Forelimb muscle (tissue), 1 donor: ENCODE measurements at places on chromosomes 4 and X.

- no peak for DNase-seq
These were observed 140.6 kb upstream of the SPRY1 start for GRCh38 chr4:123255971-123256370.

- no peak for DNase-seq
These were observed 247.7 kb downstream of the IL15 start for GRCh38 chr4:141884070-141884469.

GRCh38 chr4:138275963-138276621 lies 33.9 kb upstream of the SLC7A11 start:
- DNase-seq: peak; percentile 8

DNA sequence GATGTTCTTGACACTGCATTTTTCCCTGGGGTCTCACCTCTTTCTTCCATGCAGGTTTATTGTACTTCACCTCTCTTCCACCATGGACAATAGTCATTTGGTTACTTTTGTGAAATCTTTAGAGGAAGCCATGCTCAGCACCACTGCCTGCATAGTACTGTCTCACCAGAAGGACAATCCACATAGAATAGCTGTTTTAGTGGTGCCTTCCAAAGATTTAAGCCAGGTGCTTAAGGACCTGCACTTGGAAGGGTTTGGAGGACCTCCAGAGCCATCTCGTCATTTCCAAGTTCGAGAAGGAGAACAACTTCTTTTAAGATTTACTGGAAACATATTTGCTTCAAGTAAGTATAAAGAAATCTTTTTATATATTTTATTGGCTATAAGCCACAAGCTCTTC lies 26.7 kb downstream of the DTHD1 start:
- no peak for DNase-seq

DNA sequence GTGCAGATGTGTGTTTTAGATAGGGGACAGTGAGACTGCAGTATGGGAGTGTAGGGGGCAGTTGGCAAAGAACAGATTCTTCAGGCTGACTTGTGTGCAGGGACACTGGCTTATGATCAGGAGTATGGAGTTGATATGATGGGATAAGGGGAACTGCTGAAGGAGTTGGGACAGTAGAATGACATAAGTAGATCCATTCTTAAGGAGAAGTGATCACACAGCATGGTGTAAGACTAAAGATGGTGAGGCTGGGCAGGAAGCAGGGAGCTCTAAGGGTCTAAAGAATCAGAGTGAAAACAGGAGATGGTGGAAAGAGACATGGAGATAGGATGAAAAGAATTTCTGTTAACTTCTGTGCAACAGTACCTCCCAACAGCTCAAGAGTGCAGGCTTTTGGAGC lies 70.7 kb downstream of the REELD1 start:
- no peak for DNase-seq

- no peak for DNase-seq
These were observed 22.7 kb upstream of the PGRMC2 start for GRCh38 chr4:128310266-128310697.

DNA sequence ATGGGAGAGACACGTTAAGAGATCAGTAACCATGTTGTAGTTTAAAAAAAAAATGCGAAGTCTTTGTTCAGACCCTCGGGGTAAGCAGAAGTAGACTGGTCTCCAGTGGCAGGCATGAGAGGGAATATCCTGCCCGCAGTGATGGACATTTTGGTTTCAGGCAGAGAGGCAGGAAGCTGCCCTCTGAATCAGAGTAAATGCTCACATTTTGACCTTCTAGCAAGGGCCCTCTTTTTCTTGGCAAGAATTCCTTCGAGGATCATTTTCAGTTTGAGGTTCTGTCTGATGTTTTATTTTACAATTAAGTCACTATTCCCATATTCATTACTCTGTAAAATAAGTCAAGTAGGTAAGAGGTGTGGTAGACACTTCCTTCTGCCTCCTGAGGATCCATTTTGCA lies 28.4 kb downstream of the SORBS2 start:
- no peak for DNase-seq

DNA sequence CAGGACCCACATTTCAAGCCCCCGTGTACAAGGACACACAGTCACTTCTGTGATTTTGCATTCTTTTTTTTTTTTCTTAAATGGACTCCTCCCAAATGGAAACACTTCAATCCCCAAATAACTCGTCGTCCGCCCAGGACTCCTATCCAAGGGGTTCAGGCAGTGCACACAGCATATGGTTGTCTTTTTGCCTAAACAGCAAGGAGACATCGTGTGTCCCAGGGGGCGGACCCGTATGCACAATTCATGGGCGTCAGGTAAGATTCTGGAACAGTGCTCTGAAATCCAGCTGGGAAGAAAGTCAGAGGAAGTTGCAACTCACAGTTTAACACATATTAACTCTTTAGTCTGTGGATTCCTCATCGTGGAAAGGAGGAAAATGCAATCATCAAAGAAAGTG lies 231.3 kb downstream of the SHOX start:
- no peak for DNase-seq

DNA sequence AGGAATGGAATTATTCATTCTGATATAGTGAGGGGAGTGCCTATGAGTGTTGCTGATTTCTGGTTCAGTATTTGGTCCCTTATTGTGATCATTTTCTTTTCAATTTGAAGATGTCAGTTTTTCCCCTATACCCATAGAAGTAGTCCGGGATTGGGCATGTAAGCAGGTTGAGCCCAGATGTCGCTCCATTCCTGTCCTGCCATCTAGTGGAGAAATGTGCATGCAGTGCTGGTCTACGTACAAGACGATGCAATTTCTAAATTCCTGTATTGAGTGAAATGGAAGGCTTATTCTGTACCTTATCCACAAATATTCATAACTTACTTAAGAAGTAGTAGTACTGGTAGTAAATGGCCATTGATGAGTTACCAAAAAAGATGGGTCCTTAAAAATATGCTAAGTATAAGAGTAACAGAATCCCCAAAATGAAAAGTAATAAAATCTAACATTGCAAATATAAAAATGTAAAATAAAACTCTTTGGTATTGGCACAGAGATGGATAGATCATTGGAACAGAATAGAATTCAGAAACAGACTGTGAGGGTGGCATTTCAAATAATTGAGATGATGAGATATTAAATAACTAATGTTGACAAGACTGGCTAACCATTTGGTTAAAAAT lies 60.9 kb downstream of the UGT8 start:
- peak; percentile 6 for DNase-seq

- no peak for DNase-seq
These were observed 16.6 kb upstream of the KLHL2 start for GRCh38 chr4:165190591-165191347.

GRCh38 chrX:19824603-19825002 lies 62.8 kb downstream of the SH3KBP1 start:
- DNase-seq: no peak

GRCh38 chrX:24396931-24397279 lies 36.5 kb downstream of the SUPT20HL1 start:
- no peak for DNase-seq

GRCh38 chrX:135596495-135596894 lies 76.0 kb downstream of the INTS6L start:
- no peak for DNase-seq

DNA sequence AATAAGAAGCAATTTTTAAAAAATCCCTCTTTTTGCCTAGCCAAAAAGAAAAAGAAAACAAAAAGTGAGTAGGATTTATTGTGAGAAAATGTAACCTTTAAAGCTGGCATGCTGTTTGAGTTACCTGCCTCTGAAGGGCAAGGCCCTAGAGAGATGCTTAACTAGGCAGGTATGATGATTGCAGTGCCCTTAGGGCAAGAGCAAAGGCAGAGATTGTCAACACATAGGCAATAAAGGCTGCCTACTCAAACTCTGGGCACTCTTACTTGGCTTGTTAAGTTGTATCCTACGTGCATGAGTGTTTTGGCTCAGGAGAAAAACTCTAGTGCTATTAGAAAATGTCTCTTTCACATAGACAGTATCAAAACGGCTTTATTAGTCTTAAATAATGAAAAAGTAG lies 306.0 kb downstream of the RPA4 start:
- DNase-seq: no peak

- no peak for DNase-seq
These were observed 25.1 kb downstream of the UGDH start for GRCh38 chr4:39502019-39502663.

GRCh38 chr4:14752341-14753046 lies 249.8 kb upstream of the CPEB2 start:
- DNase-seq: no peak

GRCh38 chr4:76892601-76893000 lies 5.3 kb downstream of the SOWAHB start:
- DNase-seq: no peak

DNA sequence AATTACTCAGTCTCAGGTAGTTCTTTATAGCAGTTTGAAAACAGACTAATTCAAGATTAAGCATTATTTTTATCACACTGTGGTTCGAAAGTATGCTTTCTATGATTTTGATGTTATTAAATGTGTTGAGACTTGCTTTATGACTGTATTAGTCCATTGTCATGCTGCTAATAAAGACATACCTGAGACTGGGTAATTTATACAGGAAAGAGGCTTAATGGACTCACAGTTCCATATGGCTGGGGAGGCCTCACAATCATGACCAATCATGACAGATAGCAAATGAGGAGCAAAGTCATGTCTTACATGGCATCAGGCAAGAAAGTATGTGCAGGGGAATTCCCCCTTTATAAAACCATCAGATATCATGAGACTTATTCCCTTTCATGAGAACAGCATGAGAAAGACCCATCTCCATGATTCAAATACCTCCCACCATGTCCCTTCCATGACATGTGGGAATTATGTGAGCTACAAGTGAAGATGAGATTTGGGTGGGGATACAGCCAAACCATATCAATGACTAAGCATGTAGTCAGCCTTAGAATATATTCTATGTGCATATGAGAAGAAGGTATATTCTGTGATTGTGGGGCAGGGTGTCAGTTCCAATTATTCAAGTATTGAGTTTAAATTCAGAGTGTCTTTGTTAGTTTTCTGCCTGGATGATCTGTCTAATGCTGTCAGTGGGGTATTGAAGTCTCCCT lies 44.6 kb upstream of the UGT2A1 start:
- DNase-seq: no peak

- no peak for DNase-seq
These were observed 304.6 kb downstream of the ARAP2 start for GRCh38 chr4:35939751-35940150.

- DNase-seq: no peak
These were observed 125.6 kb downstream of the COMMD8 start for GRCh38 chr4:47337893-47338292.

- no peak for DNase-seq
These were observed 270.0 kb downstream of the MAPK10 start for GRCh38 chr4:86089781-86090323.

DNA sequence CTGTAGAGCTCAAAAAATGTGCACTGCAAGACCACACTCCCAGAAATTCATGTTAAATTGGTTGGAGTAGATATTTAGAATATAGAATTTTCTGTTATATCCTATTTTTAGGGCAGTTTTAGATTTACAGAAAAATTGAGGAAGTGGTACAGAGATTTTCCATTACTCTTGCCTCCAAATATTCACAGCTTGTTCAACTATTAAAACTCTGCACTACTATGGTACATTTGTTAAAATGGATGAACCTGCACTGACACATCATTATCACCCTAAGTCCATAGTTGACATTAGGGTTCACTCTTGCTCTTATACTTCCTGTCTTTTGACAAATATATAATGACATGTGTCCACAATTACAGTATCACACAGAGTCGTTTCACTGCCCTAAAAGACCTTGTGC lies 1724.5 kb downstream of the C4orf33 start:
- DNase-seq: no peak

- no peak for DNase-seq
These were observed 1174.0 kb downstream of the RAPGEF2 start for GRCh38 chr4:160276785-160277325.

DNA sequence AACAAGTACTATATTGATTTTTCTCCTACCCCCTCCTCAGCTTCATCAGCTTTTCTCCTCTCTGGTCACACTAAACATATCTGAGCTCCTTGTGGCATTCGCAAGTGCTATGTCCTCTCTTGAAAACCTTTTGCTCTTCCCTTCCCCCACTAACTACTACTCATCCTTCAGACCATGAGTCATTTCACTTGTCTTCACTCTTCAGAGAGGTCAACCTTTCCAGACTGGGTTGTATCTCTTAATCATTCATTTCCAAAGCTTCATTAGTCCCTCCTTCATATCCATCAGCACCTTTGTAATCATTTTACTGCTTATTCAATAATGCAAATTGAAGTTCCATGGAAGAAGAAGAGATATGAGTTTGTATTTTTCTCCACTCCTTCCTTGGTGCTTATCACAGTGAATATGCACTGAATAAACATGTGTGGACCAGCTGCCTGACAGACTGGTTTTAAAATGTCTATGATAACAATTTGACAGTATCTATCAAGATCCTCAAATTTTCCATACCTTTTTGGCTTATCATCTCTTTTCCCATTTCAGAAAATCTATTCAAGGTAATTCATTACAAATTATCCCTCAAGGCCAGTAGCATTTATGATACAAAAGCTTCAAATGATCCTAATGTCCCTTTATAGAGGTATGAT lies 28.4 kb downstream of the DDX60L start:
- no peak for DNase-seq

- DNase-seq: no peak
These were observed 55.5 kb upstream of the NEXMIF start for GRCh38 chrX:74980802-74981201.

- no peak for DNase-seq
These were observed 123.3 kb downstream of the SLC10A7 start for GRCh38 chr4:146398404-146398803.

GRCh38 chr4:7652451-7652881 lies 217.7 kb upstream of the PSAPL1 start:
- no peak for DNase-seq

DNA sequence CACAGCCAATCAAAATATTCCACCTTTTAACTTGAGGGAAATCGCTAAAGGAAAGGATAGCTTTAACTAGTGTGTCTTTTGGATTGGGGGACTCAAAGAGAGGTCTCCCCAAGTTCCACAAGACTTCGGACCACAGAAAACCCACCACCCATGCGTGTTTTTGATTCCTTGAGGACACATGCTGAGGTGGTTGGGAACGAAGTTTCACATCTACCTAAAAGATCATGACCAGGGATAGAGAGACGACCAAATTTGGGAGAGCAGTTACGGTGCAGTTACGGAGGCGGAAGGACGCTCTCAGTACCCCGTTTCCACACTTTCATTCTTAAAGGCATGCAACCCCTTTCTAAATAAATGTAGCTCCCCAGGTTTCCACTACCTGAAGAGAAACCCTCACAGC lies 1.1 kb downstream of the PCYT1B start:
- no peak for DNase-seq

DNA sequence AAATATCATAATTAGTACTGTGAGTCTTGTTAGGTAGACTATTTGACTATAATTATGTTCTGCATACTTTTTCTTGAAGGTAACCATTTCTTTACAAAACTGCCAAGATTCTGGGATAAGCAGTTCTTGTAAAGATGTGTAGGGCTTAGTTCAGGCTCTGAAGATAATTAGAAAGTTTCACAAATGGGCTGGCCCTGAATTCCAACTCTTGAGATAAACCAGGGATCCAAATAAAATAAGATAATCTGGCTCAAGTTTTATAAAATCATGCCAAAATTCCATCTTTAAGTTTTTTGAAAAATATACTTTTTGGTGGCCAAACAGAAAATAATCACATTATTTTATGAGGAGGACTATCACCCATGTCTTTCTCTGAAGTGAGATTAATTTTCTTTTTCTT lies 35.5 kb upstream of the GLRB start:
- DNase-seq: no peak

- no peak for DNase-seq
These were observed 111.1 kb downstream of the RNF150 start for GRCh38 chr4:141022111-141022695.
